ENCODE measurements at places on chromosomes 5 and 9.

DNA sequence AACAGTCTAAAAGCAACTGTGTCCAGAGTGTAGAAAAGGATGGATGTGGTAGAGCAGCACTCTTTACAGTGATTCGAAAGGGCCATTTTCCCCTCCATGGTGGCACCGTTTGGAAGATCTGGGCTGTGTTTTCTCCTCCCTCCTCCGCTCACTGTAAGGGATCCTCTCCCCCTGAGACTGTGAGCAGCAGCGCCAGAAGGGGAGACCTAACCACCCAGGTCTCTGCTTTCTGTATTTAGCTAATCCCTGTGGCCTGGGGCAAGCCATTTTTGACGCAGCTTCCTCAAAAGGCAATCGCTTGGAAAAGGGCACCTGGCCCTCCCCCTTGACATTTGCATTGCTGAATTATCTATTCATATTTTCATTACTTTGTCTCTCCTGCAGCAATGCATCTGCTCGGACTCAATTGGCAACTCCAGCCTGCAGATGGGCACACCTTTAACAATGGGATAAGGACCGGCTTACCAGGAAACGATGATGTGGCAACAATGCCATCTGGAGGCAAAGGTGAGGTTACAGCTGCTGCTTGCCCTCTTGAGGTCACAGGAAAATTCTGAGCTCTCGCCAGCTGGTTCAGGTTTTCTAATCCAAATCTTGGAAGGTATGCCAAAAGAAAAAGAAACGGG lies 244.3 kb upstream of the WWC1 start:
- no peak for DNase-seq

DNA sequence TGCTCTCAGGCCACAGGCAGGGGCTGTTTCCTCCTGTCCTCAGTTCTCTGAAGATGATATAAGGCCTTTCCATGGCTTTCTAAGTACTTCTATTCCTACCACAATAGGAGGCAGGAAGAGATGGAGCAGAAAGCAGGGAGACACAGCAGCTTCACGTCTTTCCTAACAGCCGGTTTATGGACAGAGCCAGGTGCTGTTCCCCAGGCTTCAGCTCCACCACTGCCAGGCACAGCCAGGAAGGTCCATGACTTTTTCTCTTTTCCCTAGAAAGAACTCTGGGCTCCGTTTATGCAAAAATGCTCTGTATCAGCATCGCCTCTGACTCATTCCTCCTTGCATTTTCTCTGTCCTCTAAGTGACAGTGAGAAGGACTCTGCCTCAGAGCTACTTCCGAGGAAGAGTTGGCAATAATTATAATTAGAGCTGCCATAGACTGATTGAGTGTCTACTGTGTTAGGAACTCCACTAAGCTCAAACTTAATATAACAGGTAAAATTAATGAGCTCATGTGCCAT lies 478.5 kb downstream of the RASEF start:
- no peak for DNase-seq

GRCh38 chr5:103894882-103895281 lies 332.3 kb upstream of the NUDT12 start:
- no peak for DNase-seq

DNA sequence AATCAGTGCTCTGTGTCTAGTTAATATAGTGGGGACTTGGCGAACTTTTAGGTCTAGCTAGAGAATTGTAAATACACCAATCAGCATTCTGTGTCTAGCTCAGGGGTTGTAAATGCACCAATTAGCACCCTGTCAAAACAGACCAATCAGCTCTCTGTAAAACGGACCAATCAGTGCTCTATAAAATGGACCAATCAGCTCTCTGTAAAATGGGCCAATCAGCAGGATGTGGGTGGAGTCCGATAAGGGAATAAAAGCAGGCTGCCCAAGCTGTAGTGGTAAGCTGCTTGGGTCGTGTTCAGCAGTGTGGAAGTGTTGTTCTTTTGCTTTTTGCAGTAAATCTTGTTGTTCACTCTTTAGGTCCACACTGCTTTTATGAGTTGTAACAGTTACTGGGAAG lies 3.6 kb upstream of the OTULINL start:
- no peak for DNase-seq

- no peak for DNase-seq
These were observed 7.5 kb downstream of the UNC5A start for GRCh38 chr5:176817841-176818377.

GRCh38 chr5:139251281-139251687 lies 42.3 kb upstream of the MATR3 start:
- DNase-seq = peak; percentile 26

DNA sequence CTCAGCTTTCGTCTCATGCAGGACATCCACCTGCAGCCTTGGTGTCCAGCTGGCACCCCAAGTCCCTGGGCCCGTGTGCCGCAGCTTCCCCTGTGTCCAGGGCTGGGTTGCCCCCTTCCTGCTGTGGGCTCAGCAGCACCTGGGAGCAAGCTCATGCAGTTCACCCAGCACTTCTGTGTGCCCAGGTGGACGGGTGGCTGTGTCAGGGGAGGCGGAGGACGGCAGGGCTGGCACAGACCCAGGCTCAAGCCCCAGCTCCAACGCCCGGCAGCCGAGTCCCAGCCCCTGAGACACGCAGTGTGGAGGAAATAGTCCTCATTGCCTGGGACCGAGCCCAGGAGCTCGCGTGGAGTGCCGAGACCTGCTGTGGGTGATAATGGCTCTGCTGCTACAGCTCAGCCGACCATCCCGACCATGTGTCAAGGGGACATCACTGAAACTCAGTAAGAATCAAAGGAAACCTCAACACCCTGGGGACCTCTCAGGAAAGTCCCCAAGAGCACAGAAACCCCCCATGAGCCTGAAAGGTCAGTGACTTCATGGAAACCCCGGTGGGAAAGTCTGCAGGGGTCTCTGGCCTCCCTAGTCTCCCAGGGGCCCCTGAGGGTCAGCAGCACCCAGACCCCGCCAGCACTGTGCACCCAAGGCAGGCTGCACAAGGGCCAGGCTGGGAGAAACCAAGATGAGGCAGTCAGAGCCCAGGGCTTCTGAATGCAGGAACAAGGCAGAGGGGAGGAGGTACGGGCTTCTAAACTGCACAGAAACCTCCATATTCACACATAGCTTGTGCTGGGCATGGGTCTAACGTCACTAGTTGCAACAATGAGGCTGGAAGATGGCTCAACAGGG lies 38.8 kb downstream of the LPCAT1 start:
- peak; percentile 59 for DNase-seq

All from CD4-positive, alpha-beta T cell treated with Interferon alpha-2 for 1 hour (primary cell).